ENCODE measurements at places on chromosomes 6 and 20. TPM values are rescaled to one million over a fixed set of nuclear protein-coding genes. Genes with fewer than 3 reads are reported as not detected.

DNA sequence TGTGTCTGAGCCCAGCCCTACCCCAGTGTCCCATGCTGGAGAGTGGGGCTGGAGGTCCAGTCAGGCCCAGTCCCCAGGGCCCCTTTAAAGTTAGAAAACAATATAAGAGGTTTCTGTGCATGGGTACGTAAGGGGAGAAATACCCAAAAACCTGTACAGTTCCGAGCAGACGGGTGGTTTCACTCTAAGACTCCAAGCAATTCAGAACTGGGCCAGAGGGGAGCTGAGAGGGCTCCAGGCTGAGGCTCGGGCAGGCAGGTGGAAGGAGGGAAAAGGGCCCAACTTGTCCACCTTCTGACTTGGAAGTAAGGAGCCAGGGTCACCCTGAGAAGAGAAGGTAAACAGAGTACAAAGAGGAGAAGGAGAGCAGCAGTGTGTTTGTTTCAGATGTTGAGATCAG is 296.0 kb downstream of the CDH4 start:
- no peak for DNase-seq

DNA sequence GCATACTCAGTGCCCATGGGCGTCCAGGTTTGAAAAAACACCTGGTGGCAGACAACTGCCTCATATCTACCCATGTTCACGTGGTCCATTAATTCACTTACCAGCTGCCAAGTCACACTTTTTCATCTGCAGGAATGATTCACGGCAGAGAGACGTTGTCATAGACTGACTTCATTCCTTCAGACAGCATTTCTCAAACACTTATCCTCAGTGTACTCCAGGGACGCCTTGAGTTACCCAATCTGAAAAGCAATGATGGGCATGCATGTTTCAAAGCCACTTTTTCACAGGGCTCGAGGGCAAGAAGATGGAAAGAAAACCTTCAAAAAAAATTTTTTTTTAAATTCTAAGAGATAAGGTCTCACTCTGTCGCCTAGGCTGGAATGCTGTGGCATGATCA is 6.0 kb downstream of the MMP24OS start:
- DNase-seq: no peak

DNA sequence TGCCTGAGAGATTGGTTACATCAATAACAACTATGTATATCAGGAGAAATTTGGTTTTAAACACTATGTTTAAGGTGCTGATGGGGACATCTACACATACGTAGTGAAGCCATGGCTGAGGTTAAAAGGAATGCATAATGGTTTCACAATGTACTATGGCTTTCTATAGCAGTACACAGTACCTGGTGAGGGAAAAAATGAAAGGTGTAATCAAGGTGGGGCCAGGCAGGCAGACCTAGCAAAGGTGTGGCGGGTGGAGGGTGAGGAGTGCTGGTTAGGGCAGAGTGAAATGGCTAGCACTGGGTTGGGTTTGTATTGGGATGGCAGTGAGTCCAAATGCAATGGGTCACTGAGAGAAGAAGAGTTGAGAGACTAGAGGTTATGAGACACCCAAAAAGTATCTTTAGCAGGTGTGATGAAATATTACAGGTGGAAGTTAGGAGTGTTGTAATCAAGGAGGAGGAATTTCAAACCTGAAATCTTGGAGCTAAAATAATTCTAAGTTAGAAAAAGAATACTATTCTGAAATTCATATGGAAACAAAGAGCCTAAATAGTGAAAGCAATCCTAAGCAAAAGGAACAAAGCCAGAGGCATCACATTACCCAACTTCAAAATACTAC is 22.3 kb downstream of the PAQR8 start:
- no peak for DNase-seq

GRCh38 chr6:156953127-156953478 is 175.9 kb downstream of the ARID1B start:
- no peak for DNase-seq

DNA sequence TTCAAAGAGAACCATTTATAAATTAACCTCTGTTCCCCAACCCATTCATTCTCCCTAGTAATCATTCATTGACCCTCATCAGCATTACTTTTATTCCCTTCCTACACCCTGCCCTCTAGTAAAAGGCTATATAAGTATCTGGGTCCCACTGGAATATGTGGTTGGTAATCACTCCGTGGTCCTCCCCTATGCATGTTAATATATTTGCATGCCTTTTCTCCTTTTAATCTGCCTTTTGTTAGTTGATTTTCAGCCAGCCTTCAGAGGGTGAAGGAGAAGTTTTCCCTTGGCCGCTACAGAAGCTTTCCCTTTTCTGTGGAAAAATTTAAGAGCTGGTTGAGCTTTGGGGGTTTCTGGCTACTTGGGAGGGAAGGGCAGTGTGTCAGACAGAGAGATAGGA is 585.6 kb downstream of the UTRN start:
- DNase-seq: no peak

DNA sequence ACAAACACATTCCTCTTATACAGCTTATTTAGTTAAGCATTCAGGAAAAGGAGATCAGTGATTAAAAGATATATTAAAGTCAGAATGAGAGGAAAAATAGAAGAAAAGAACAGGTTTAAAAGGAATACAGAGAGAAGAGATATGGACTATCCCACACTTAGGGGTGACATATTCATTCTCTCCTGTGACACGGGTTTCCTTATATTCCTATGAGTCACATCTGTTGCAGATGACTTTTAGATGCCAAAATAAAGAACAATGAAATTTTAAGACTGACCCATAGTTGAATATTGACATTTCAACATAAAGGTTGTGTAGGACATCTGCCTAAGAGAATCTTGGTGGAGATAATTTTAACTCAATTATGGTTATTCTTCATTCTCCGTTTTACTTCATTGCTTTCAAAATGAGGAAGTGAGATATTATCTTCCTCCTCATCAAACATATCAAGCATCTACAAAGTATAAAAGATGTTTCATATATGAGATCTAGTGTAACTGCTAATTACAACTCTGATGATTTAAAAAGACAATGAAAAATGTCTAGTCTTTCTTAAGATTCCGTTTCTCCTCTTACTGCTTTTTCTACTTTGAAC is 1336.7 kb upstream of the CITED2 start:
- no peak for DNase-seq

DNA sequence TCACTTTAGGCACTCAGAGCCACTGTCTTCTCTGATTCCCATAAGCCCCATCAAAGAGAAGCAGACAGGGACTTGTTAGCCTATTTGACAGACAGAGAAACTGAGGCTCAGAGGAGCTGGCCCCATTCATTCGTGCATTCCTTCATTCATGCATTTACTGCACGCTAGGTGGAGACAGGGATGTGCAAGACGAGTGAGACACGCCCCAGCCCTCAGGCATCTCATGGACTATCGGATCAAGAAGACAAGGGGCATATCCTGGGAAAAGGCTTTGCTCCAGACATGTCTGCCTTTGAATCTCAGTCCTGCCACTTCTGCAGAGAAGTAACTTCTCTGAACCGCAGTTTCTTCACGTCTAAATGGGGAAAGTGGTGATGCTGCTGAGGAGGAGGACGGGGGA is 54.1 kb downstream of the BPIFB1 start:
- no peak for DNase-seq

DNA sequence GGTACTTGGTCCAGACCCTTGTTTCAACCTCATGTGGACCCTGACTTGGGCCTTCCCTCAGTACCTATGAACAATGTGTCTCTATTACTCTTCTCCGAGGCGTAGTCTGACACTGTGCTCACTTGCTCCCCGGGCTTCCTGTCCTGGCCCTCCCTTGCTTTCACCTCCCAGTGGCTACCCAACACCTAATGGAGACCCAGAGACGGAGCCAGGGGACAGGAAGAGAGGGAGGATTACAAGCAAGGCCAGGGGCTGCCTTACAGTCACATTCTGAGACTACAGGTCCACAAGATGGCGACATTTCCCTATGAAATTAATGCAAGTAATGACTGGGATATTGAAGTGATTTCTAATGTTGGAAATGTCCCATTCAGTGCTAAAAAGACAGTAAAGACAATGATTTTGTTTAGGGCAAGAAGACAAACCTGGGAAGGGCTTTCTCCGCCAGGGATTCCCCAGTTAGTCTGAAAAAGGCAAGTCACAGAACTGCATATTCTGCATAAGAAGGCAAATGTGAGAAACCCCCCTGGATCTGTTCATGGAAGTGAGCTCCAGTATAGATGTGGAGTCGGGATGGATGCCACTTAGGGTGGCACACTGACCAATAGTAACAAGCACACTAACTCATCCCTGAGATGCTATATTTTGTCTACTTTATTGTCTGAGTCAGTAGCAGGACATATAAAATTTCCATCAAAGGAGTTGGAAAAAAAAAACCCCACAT is 44.0 kb upstream of the ZBTB24 start:
- DNase-seq: peak; percentile 22

GRCh38 chr6:106895703-106896040 is 78.9 kb downstream of the CD24 start:
- no peak for DNase-seq

GRCh38 chr6:85997206-85997605 is 354.5 kb upstream of the SYNCRIP start:
- no peak for DNase-seq

DNA sequence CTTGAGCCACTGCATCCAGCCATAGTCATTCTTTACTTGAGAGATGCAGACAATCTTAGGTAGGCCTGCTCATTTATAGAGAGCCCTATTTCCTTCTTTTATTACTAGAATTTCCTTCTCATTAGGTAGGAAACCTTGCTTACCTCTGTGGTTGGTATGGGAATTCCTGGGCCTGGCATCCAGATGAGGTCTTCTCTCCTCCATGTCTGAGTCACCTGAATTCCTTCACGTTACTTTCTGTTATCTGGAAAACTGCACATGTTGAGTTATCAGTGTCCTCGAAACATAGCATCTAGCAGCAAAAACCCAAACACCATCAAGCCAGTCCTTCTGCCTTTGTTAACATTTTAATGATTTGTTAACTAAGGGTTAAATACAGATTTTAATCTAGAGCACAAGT is 2.2 kb downstream of the ZNFX1 start:
- DNase-seq: no peak

DNA sequence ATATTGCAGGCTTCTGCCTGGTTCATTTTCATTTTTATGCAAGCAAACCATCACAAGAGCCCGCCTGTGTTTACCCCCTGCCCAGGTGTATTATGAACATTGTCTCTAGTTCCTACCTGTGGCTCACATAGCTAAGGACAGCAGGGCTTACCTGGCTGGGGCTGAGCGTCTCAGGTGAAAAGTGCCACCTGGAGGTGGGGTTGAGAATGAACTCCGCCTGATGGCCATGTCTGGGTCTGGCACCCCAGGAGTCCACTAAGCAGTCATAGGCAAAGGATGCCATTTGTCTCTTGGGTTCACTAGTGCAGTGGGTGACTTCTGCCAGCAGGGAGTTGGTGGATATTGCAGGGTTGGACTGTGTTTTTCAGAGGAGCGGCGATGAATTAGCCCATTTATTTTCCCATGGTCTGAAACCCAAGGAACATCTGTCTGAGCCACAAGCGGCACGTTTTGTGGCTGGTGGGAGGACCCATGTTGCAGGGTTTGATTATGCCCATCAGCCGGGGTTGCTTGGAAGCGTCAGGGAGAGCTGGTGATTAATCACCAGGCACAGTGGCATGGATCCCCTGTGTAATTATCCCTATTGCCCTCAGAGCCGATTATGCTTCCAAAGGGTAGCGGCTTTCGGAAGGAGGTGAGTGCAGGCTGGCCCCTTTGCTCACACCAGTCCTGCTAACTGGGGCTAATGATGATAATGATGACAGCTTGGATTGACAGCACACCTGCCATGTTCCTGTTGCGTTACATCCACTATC is 92.1 kb downstream of the CDH26 start:
- DNase-seq: no peak

- DNase-seq: no peak
Observed at GRCh38 chr6:89481695-89482094, 48.7 kb downstream of the ANKRD6 start.

GRCh38 chr6:35493307-35493983 is 3.4 kb downstream of the TEAD3 start:
- no peak for DNase-seq

DNA sequence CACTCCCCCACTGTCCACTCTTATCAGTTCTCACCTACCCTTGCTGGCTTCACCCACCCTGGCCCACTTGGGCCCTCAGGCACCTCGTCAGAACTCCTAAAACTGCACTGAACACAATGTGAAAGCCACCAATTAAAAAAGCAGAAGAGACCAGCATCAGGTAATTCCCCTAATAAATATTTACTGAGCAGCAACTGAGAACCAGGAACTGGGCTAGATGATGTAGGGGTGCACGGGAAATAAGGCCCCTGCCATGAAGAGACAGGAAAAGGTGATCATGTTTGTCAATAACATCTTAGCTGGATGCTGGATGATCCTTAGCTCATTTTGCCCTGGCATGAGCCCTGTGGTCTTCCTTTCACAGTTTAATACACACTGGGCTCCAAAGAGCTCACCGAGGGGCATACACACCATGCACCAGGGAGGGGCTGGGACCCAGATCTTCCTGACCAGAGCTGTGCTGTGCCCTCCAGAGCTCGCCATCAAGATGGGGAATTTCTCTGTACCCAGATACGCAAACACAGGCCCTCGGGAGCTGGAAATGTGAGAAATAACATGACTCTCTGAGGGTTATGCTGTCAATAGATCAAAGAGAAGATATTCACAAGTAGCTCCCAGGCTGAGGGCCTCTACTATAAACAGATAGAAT is 113.6 kb upstream of the SLC22A16 start:
- DNase-seq: no peak

DNA sequence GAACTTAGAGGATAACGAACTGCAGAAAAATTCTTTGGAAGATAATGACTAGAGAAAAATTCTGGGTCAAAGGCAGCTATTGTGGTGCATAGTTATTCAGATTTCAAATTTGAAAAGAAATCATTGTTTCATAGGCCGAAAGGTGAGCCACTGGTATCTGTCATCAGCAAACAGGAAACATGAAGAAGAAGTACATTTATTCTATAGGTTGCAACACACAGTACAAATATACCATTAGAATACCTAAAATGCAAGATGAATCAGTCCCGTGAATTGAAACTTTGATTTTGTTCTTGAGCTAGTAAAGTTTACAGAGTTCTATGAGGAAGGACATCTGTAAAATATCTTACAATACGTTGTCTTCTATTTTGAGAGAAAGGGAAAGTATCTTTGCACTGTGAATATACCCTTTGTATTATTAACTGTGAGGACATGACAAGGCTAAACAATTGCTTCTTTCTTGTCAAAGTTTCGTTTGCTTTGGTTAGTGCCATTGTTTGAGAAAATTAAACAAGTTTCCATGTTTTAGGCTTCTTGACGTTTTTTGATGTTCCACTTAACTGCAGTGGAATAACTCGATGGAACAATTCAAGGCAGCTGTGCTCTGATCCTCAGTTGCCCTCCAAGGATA is 84.7 kb downstream of the HDGFL1 start:
- no peak for DNase-seq

- DNase-seq: no peak
Observed at GRCh38 chr6:143009851-143010250, 50.8 kb upstream of the AIG1 start.

GRCh38 chr20:29297411-29298270 is 1959.8 kb upstream of the DEFB115 start:
- DNase-seq: no peak

GRCh38 chr6:113397236-113397635 is 459.9 kb upstream of the MARCKS start:
- no peak for DNase-seq

GRCh38 chr6:157557559-157557958 is 176.6 kb downstream of the ZDHHC14 start:
- DNase-seq: no peak

APCDD1L gene
- total RNA-seq: 1.7 TPM

EBF4 gene
- 2.5 TPM for total RNA-seq

RALGAPA2 gene
- 13.8 TPM for total RNA-seq

SMLR1 gene
- not detected for total RNA-seq

CCDC170 gene
- total RNA-seq: 0.06 TPM

MDFI gene
- total RNA-seq: 48.5 TPM

CD24 gene
- 1,068 TPM for total RNA-seq

SNX5 gene
- total RNA-seq: 185 TPM

RPP21 gene
- 85.1 TPM for total RNA-seq

ITPA gene
- total RNA-seq: 106 TPM

EFHC1 gene
- 20.2 TPM for total RNA-seq

Data from epithelial cell of proximal tubule (primary cell).